ENCODE measurements at places on chromosomes 6 and 20. TPM values are rescaled to one million over a fixed set of nuclear protein-coding genes. Genes with fewer than 3 reads are reported as not detected.

- peaks cover under 1% of the 10 kb centered on the region for H3K4me1 ChIP-seq
- H3K4me3 ChIP-seq = no peak overlapping the region
- no peaks in the 10 kb centered on the region for H3K36me3 ChIP-seq
- no peak for DNase-seq
Observed at GRCh38 chr20:43921227-43921780, 6.7 kb downstream of the TOX2 start.

DNA sequence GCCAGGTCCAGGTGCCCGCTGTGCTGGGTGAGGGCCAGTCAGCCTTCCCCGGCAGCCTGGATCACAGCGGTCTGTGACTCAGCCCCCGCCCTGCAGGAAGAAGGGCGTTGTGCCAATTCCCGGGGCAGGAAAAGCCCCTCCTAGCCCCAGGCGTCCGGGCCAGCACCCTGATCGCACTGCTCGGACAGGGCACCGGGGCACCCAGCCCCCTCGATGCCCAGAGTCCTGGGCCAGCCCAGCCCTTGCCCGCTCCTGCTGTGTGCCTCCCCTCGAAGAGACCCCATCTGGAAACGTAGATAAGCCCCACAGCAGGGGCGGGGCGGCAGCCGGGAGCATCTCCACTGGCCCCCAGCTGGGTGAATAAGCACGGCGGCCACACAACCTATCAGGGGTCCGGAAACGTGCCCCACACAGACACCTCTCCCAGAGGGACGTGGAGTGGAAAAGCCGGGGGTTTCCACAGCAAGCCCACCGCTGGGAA, 9.9 kb downstream of the LAMA5 start:
- H3K36me3 ChIP-seq = no peaks in the 10 kb centered on the region
- no peak overlapping the region for H3K27ac ChIP-seq
- no peak for DNase-seq
- H3K4me3 ChIP-seq = no peak overlapping the region

DNA sequence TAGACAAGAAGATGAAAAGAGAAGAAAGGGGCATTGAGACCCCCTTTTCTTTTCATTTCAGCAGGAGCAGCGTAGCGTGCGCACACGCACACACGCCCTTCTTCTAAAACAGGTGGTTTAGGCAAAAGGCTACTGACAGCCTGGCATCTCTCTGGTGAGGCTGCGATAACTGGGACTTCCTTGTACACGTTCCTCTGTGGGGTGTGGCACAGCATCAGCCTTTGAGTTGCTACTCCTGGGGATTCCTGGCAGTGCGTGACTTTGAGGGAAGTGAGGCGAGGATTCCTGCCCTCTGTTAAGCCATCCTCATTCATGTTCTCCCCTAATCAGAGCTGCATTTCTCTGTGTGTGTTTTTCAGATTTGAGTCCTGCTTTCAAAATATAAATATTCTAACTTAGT, 94.7 kb downstream of the TMEM170B start:
- H3K27me3 ChIP-seq = no peaks in the 10 kb centered on the region
- H3K4me3 ChIP-seq = no peak overlapping the region
- no peak for DNase-seq

- DNase-seq = no peak
- H3K4me3 ChIP-seq = no peak overlapping the region
- H3K27ac ChIP-seq = no peak overlapping the region
- H3K36me3 ChIP-seq = no peaks in the 10 kb centered on the region
- H3K4me1 ChIP-seq = no peaks in the 10 kb centered on the region
- H3K27me3 ChIP-seq = no peaks in the 10 kb centered on the region
Observed at GRCh38 chr6:17442196-17442595, 48.8 kb downstream of the CAP2 start.

The WFDC10B gene
- not detected for polyA plus RNA-seq

- H3K36me3 ChIP-seq = no peaks in the 10 kb centered on the region
- no peak overlapping the region for H3K4me3 ChIP-seq
- peaks cover 46% of the 10 kb centered on the region for H3K27me3 ChIP-seq
- H3K4me1 ChIP-seq = no peaks in the 10 kb centered on the region
- no peak for DNase-seq
Observed at GRCh38 chr20:46897328-46897880, 2.8 kb downstream of the EYA2 start.

The UNC5CL gene
- 0.09 TPM for polyA plus RNA-seq

DNA sequence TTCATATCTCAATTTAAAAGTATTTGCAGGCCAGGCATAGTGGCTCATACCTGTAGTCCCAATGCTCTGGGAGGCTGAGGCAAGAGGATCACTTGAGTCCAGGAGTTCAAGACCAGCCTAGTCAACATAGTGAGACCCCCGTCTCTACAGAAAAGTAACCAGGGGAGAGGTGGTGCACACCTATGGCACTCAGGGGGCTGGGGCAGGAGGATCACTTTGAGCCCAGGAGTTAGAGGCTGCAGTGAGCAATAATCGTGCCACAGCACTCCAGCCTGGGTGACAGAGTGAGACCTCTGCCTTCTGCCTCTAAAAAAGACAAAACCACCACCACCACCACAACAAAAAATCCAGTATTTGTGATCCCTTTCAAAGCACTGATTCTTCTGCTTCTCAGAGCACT, 185.5 kb upstream of the QKI start:
- H3K27me3 ChIP-seq = no peaks in the 10 kb centered on the region
- H3K36me3 ChIP-seq = no peaks in the 10 kb centered on the region

The BMP2 gene
- polyA plus RNA-seq = not detected

DNA sequence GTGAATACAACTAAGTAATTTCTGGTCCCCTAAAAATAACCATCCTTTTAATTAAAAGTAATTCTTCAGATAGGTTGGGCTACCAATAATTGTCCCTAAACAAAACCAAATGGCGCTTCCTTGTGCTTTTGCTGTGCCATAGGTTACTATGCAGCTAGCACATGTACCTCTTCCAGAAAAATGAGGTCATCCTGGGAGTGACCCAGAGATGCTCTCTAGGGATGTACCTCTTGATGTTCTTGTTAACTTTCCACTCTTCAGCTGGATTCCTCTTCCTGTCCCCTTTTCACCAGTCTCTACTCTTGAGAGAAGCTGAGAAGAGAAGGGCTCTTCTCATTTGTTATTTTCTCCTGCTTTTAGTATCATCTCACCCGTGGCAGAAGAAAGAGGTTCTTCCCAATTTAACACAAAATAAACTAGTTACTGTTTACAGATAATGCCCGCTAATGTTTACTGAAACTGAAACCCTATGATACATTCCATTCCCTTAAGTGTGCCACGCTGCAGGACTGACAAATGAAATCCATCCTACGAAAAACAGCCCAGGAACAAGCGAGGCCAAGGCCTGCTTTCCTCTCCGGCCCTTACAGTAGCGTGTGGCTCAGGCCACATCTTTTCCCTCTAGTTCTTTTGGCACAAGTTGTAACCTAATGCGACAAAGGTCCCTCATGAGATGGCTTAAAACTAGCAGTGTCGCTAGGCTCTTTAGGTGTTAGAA, 24.2 kb downstream of the MRS2 start:
- peaks cover 49% of the 10 kb centered on the region for H3K36me3 ChIP-seq
- peaks cover 10% of the 10 kb centered on the region for H3K4me1 ChIP-seq
- no peak for DNase-seq

DNA sequence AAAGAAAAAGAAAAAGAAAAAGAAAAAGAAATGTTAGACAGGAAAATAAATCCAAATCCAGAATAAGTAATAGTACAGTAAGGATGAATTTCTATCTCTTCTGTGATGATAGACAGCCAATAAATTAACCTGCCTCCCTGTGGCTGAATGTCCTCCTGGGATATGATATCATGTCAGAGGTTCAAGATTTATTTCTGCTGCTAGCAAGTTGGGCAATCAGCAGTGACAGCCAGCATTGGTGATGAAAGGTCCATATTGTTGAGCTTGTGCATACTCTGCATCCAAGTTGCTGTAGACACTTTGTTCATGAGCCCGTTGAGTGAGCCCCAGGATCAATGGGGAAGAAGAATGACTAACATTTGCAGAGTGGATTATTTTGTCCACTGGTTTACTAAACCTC, 44.9 kb upstream of the CEP85L start:
- H3K4me3 ChIP-seq = no peak overlapping the region
- H3K27me3 ChIP-seq = no peaks in the 10 kb centered on the region
- H3K27ac ChIP-seq = no peak overlapping the region
- no peaks in the 10 kb centered on the region for H3K36me3 ChIP-seq
- no peak for DNase-seq

GRCh38 chr6:85537055-85537494, 56.6 kb downstream of the SNX14 start:
- no peak overlapping the region for H3K27ac ChIP-seq
- DNase-seq = no peak
- peaks cover 74% of the 10 kb centered on the region for H3K36me3 ChIP-seq
- no peaks in the 10 kb centered on the region for H3K4me1 ChIP-seq
- no peak overlapping the region for H3K4me3 ChIP-seq
- no peaks in the 10 kb centered on the region for H3K27me3 ChIP-seq

The CALHM6 gene
- 367 TPM for polyA plus RNA-seq

The COL9A1 gene
- polyA plus RNA-seq = not detected

- H3K27ac ChIP-seq = no peak overlapping the region
- H3K4me1 ChIP-seq = no peaks in the 10 kb centered on the region
- no peaks in the 10 kb centered on the region for H3K36me3 ChIP-seq
- no peak for DNase-seq
- H3K27me3 ChIP-seq = no peaks in the 10 kb centered on the region
Observed at GRCh38 chr20:32779500-32780211, 17.5 kb downstream of the DNMT3B start.

GRCh38 chr6:110448846-110449540, 27.4 kb downstream of the SLC22A16 start:
- H3K27ac ChIP-seq = peak overlapping the region; percentile 27
- no peak for DNase-seq
- H3K27me3 ChIP-seq = no peaks in the 10 kb centered on the region
- H3K4me1 ChIP-seq = peaks cover 32% of the 10 kb centered on the region
- H3K4me3 ChIP-seq = peak overlapping the region; percentile 9

DNA sequence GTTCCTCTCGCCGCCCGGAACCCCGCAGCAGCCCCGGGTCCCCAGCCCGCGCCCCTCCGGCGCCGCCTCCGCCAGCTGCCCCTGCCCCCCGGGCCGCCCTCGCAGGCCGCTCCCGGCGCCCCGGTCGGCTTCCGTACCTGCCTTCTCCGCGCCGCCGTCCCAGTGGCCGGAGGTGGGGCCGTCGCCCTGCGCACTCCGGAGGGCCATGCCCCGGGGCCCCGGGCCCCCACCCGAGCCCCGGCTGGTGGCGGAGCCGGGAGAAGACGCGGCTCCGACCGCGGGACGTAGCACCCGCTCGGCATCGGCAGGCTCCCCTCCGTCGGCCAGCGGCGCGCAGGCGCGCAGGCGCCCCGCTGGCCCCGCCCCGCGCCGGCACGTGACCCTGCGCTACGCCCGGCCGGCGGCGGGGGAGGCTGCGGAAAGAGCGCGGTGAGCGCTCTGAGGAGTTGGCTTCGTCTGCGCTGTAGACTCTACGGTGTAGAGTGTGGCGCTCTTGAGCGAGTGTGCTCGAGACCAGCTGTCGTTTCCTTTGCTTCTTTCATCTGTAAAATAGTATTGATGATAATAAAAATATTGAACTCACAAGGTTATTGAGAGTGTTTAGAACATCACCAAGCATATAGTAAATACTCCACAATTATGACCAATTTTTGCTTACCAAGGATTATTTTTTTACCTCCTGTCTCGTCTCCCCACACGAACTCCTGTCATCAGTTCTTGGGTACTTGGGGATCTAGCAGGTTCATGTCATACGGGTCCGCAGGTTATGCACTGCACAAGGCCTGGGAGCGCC, at the start of gene TBC1D20:
Gene TBC1D20, minus strand, starts transcription at position 335 of the 793 bp plus-strand sequence. Its CDS starts 128 bp downstream, at position 207.
- H3K27ac ChIP-seq = peak within 1 kb of the TSS; percentile 76
- no peaks in the 10 kb centered on the region for H3K36me3 ChIP-seq
- H3K27me3 ChIP-seq = no peaks in the 10 kb centered on the region
- peak within 1 kb of the TSS; percentile 94 for H3K4me3 ChIP-seq
- peak; percentile 74 for DNase-seq

GRCh38 chr6:234706-235372, 57.4 kb upstream of the DUSP22 start:
- H3K27me3 ChIP-seq = no peaks in the 10 kb centered on the region
- peaks cover 10% of the 10 kb centered on the region for H3K4me1 ChIP-seq
- no peak overlapping the region for H3K27ac ChIP-seq
- no peaks in the 10 kb centered on the region for H3K36me3 ChIP-seq
- H3K4me3 ChIP-seq = no peak overlapping the region

DNA sequence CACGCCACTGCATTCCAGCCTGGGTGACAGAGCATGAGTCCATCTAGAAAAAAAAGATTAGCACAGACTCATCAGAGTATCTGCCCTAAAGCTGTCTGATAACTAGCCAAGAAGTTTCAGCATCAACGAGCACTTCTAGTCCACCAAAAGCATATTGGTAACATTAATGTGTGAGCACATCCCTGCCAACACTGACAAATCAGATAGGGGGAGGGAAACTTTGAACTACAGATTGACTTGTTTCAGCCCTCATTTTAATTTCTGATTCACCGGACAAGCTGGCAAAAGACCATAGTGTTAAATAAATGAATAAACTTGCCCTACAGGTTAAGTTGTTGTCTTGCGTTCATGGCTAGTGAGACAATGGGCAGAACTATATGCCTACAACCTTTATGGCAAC, 7.7 kb upstream of the SEC63 start:
- no peak for DNase-seq
- H3K4me1 ChIP-seq = no peaks in the 10 kb centered on the region
- H3K36me3 ChIP-seq = no peaks in the 10 kb centered on the region

The CLDN20 gene
- not detected for polyA plus RNA-seq

DNA sequence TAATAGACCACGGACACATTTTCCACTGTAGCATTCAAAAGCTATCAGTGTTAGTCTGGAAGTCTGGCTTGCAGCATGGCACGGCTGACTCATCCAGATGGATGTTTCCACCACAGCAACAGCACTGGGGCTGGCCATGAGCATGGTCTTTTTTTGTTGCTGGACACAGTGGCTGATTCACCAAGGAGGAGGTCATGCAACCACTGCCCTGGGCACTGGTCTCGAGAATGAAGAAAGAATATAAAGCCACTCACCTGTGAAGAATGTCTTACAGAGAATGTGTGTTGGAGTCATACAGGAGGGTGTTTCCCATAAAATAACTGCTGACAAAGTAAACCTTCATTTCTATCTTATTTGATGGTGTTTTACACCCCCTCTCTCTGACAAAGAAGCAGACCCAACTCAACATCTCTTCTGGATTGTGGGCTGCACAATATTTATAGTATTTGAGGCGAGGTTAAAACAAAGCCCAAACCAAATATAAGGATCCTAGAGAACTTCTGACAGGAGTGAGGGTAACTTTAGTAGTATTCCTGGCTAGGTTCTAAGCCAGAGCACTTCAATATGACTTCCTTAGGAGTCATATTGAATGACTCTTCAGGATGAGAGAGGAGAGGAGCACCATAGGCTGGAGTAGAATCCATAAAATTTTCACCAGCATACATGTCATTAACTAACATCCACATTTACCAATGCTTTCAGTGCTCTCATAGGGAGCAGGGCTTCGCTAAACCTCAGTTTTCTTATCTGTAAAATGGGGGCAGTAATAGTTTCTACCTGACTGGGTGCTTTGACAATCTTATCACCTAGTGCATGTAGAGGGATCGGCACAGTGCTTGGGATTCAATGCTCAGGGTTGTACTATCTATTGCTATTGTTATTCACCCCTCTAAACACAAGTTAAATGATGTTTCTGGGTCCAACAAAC, 121.4 kb downstream of the KIF13A start:
- H3K4me1 ChIP-seq = peaks cover 7% of the 10 kb centered on the region
- peaks cover 24% of the 10 kb centered on the region for H3K36me3 ChIP-seq
- no peak overlapping the region for H3K27ac ChIP-seq
- no peak overlapping the region for H3K4me3 ChIP-seq

The EEF1A2 gene
- not detected for polyA plus RNA-seq

GRCh38 chr6:17454316-17455005, 61.1 kb downstream of the CAP2 start:
- H3K36me3 ChIP-seq = no peaks in the 10 kb centered on the region
- no peak overlapping the region for H3K4me3 ChIP-seq
- no peak for DNase-seq
- H3K27ac ChIP-seq = no peak overlapping the region
- no peaks in the 10 kb centered on the region for H3K4me1 ChIP-seq
